Memory B cell (primary cell): ENCODE measurements at places on chromosomes 7 and 10.

- no peak for DNase-seq
Measured at GRCh38 chr7:107450970-107451369, 18.9 kb upstream of the GPR22 start.

GRCh38 chr7:132349075-132349474 is 227.2 kb downstream of the PLXNA4 start:
- no peak for DNase-seq

- DNase-seq = no peak
Measured at GRCh38 chr10:75062506-75063299, 48.8 kb upstream of the SAMD8 start.

- DNase-seq = no peak
Measured at GRCh38 chr7:42183547-42183946, 53.5 kb downstream of the GLI3 start.

DNA sequence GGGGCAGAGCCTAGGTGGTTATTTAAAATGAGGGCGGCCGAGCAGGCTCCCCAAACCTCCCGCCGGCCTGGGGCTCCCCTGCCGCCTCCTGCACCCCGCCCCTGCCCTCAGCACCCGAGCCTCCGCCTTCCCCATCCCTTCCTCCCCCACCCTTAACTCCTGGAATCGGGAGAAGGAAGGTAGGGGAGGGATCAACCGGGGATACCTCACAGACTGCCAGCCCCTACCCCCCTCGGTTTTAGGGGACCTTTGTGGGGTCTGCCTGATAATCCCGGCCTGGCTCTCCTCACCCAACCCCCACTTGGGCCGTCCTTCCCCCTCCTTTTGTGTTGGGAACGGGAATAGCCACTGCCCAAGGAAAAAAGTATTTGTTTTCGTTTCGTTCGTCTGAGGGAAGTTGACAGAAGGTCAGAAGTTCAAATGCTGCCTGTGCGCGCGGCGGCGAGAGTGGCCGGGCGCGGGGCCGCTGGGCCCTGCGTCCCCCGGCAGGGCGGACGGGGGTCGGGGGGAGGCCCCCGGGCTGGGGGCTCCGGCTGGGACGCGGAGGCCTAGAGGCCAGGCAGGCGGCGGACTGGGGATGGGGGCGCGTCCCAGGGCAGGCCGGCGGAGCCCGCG is 2.8 kb downstream of the SHH start:
- no peak for DNase-seq

- DNase-seq = no peak
Measured at GRCh38 chr7:94042381-94042780, 38.2 kb upstream of the BET1 start.

GRCh38 chr10:86481761-86482160 is 39.8 kb downstream of the WAPL start:
- DNase-seq = no peak

- no peak for DNase-seq
Measured at GRCh38 chr10:60096761-60097513, 190.6 kb upstream of the CCDC6 start.

GRCh38 chr10:22681783-22682183 is 32.6 kb downstream of the PIP4K2A start:
- no peak for DNase-seq

GRCh38 chr10:18501198-18501597 is 150.2 kb downstream of the NSUN6 start:
- DNase-seq = no peak

- DNase-seq = no peak
Measured at GRCh38 chr7:115081772-115082171, 159.9 kb downstream of the MDFIC start.

- DNase-seq = peak; percentile 87
Measured at GRCh38 chr10:48667960-48668590, 16.6 kb upstream of the WDFY4 start.

DNA sequence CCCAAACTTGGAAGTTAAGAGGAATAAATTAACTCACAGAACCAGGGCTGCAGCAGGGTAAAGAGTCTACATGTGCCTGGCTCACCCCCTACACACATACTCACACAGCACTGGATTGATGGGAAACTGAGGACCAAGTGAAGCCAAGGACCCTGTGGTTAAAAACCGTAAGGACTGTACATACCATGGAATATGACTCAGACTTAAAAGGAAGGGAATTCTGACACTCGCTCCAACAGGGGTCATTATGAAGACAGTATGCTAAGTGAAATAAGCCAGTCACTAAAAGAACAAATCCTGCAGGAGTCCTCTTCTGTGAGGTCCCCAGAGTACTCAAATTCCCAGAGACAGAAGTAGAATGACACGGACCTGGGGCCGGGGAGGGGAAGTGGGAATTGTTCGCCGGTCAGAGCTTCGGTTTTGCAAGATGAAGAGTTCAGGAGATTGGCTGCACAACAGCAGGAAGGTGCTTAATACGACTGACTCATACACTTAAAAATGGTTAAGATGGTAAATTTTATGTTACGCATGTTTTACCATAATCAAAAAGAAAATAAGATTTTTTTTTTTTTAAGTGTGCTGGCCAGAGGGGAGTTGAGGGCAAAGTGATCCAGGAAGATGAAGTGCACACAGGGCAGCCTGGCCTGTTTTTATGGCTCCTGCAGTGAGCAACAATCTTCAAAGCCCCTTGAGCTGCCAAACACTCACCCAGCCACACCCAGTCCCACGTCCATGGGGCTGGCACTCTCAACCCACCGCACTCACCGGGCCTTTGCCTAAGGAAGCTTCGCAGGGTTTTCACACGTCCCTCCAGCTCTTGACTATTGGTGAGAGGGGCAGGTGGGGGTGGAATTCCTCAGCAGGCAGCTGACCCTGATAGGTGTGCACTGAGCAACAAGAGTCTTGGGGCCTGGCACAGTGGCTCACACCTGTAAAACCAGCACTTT is 26.4 kb downstream of the DRGX start:
- DNase-seq = no peak
